ENCODE measurements at places on chromosomes 7 and 10. TPM values are rescaled to one million over a fixed set of nuclear protein-coding genes. Genes with fewer than 3 reads are reported as not detected.

The CCNY gene
- 79.1 TPM for total RNA-seq

- H3K27me3 ChIP-seq = no peaks in the 10 kb centered on the region
- H3K27ac ChIP-seq = no peak overlapping the region
- H3K4me1 ChIP-seq = peaks cover 48% of the 10 kb centered on the region
- H3K4me3 ChIP-seq = no peak overlapping the region
- DNase-seq = no peak
These were observed 2.4 kb downstream of the IPMK start for GRCh38 chr10:58265249-58265648.

The MAPK8 gene
- total RNA-seq = 30.8 TPM

DNA sequence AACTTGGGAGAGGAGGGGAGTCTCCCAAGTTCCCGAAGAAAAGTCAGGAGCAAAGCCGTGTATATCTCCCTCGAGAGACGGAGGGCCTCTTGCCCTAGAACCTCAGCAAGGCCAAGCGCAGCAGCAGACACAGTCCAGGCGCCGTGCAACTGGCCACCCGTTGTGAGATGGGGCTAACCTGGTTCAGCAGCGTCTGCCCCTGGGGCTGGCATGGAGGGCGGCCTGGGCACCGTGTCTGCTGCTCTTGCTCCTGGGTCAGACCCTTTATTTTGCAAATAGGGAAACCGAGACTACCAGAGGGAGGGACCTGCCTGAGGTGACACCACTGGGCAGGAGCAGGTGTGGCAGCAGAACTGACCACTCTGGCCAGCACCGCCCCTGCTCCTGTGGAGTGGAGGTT, 13.4 kb downstream of the ATP5MF start:
- H3K36me3 ChIP-seq = peaks cover 98% of the 10 kb centered on the region
- H3K27ac ChIP-seq = no peak overlapping the region
- H3K4me3 ChIP-seq = no peak overlapping the region
- no peak for DNase-seq
- no peaks in the 10 kb centered on the region for H3K27me3 ChIP-seq
- peaks cover 22% of the 10 kb centered on the region for H3K4me1 ChIP-seq

DNA sequence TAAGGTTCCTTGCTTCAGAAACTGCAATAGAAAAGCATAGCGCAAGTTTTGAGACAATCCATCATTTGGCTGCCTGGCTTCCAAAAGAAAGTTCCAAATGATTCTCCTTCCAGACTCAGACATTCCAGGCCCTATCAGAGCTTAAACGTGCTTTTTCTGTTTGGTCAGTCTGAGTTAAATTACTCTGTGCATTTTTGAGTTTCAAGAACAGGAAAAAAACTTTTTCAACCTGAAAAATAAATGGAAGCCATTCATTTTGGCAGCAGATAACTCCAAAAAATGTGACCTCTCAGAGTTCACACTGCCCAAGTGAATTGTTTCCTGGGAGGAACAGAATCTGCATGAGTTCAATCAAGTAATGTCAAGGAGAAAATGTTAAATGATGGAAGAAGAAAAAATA, 354.2 kb downstream of the CXCL12 start:
- no peaks in the 10 kb centered on the region for H3K27me3 ChIP-seq
- no peak overlapping the region for H3K4me3 ChIP-seq
- no peak for DNase-seq
- no peaks in the 10 kb centered on the region for H3K36me3 ChIP-seq
- H3K27ac ChIP-seq = no peak overlapping the region
- H3K4me1 ChIP-seq = peaks cover 13% of the 10 kb centered on the region

The ITGB8 gene
- 3.4 TPM for total RNA-seq

The C7orf57 gene
- not detected for total RNA-seq

The LIPK gene
- not detected for total RNA-seq

DNA sequence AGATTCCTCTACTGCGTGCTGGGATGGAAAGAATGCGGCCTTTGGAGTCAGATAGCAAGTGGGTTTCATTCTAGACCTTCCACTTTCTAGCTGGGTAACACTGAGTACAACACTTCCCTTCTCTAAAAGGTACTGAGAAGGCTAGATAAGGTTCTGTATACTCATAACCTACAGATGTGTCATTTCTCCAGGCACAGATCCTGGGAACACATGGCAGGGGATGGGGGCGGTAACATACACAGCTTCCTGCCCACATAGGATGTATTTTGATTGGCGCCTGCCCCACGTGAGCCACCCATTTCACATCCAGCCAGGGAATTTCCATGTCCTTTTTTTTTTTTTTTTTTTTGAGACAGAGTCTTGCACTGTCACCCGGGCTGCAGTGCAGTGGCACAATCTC, 31.8 kb downstream of the KLRG2 start:
- H3K4me3 ChIP-seq = no peak overlapping the region
- H3K27me3 ChIP-seq = no peaks in the 10 kb centered on the region
- H3K4me1 ChIP-seq = no peaks in the 10 kb centered on the region
- no peaks in the 10 kb centered on the region for H3K36me3 ChIP-seq
- DNase-seq = no peak
- no peak overlapping the region for H3K27ac ChIP-seq

GRCh38 chr10:93894516-93895378, 969 bp downstream of the SLC35G1 start:
- H3K36me3 ChIP-seq = no peaks in the 10 kb centered on the region
- H3K4me3 ChIP-seq = peak overlapping the region; percentile 85
- DNase-seq = no peak
- peak overlapping the region; percentile 55 for H3K27ac ChIP-seq

- DNase-seq = no peak
- H3K4me1 ChIP-seq = no peaks in the 10 kb centered on the region
- H3K27me3 ChIP-seq = peaks cover 6% of the 10 kb centered on the region
- no peak overlapping the region for H3K27ac ChIP-seq
These were observed 37.3 kb upstream of the LAMB4 start for GRCh38 chr7:108167460-108167859.

The MINDY3 gene
- 21.4 TPM for total RNA-seq

GRCh38 chr10:63673246-63673645, 152.0 kb downstream of the REEP3 start:
- peaks cover 42% of the 10 kb centered on the region for H3K4me1 ChIP-seq
- no peak for DNase-seq
- no peaks in the 10 kb centered on the region for H3K27me3 ChIP-seq
- peak overlapping the region; percentile 84 for H3K27ac ChIP-seq
- no peak overlapping the region for H3K4me3 ChIP-seq

- H3K27me3 ChIP-seq = no peaks in the 10 kb centered on the region
- no peak for DNase-seq
- no peak overlapping the region for H3K27ac ChIP-seq
- no peak overlapping the region for H3K4me3 ChIP-seq
These were observed 628.7 kb upstream of the AUTS2 start for GRCh38 chr7:68969571-68969970.

The NPC1L1 gene
- 0.29 TPM for total RNA-seq

The CYP3A4 gene
- not detected for total RNA-seq

The PPIA gene
- total RNA-seq = 359 TPM

- H3K4me3 ChIP-seq = no peak overlapping the region
- H3K36me3 ChIP-seq = no peaks in the 10 kb centered on the region
- no peaks in the 10 kb centered on the region for H3K27me3 ChIP-seq
- DNase-seq = no peak
- H3K27ac ChIP-seq = no peak overlapping the region
- peaks cover 8% of the 10 kb centered on the region for H3K4me1 ChIP-seq
These were observed 3.1 kb upstream of the ZNF12 start for GRCh38 chr7:6709808-6710207.

The NXPH1 gene
- total RNA-seq = not detected

The TAC1 gene
- not detected for total RNA-seq

The FBXW4 gene
- 100 TPM for total RNA-seq

- H3K27me3 ChIP-seq = no peaks in the 10 kb centered on the region
- no peak overlapping the region for H3K27ac ChIP-seq
- H3K4me1 ChIP-seq = no peaks in the 10 kb centered on the region
- no peak overlapping the region for H3K4me3 ChIP-seq
These were observed 257.6 kb downstream of the MAD1L1 start for GRCh38 chr7:1975179-1975578.

The CFAP58 gene
- 3.1 TPM for total RNA-seq

- no peaks in the 10 kb centered on the region for H3K36me3 ChIP-seq
- no peak overlapping the region for H3K27ac ChIP-seq
- no peak for DNase-seq
- no peaks in the 10 kb centered on the region for H3K27me3 ChIP-seq
These were observed 126.1 kb downstream of the PLXNA4 start for GRCh38 chr7:132450188-132450587.

DNA sequence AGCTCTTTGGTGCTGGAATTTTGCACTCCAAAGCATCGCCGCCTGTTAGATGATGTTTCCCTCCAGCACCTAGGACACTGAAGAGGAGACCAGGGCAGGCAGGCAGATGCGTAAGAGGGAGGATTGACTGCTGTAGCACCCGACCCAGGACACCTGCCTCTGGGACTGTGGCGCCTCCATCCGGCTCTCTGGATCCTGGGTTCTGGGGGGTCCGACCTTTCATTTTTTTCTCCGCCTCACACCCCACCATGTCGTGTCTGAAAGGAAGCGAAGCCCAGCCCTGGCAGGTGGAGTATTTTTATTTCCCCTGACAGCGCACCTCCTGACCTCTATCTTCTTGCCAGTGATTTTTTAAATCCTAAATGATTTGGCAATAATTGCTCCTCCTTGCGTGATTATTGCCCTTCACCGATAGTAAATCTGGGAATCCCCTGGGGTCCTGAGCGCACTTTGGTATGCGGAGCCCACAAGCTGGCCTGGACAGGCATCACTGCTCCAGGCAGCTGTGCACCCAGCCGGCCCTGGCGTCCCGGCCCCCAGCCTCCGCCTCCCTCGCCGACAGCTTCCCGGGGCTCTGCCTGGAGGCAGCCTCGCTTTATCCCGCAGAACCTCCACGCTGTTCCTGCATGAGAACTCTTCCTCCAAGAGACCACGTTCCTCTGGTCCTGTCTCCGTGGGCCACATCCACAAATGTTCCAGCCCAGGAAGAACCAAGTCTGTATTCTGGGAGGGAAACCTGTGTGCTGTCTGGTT, 48.4 kb downstream of the LHPP start:
- H3K36me3 ChIP-seq = no peaks in the 10 kb centered on the region
- DNase-seq = no peak
- no peak overlapping the region for H3K27ac ChIP-seq

The CUTC gene
- total RNA-seq = 35.2 TPM

DNA sequence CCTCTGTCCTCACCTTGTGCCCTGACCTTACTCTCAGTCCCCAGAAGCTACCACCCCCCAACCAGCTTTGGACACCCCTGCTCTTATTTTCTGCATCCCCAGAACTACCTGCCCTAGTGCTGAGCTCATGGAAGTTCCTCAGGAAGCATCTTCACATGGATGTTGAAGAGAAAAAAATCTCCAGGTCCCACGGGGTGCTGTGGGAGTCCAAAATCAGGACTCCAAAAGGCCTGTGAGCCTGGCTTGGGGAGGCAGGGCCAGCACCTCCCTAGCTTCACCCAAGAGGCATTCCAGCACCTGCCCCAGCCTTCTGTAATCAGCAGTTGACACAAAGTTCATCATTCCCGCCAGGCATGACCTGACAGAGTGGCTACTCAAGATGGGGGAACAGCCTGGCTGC, 20.7 kb upstream of the GDF10 start:
- H3K27ac ChIP-seq = no peak overlapping the region
- no peaks in the 10 kb centered on the region for H3K36me3 ChIP-seq
- no peak overlapping the region for H3K4me3 ChIP-seq
- DNase-seq = no peak
- no peaks in the 10 kb centered on the region for H3K27me3 ChIP-seq

- no peaks in the 10 kb centered on the region for H3K4me1 ChIP-seq
- no peak for DNase-seq
- H3K27me3 ChIP-seq = no peaks in the 10 kb centered on the region
- H3K36me3 ChIP-seq = no peaks in the 10 kb centered on the region
These were observed 209.9 kb downstream of the ZNF365 start for GRCh38 chr10:62583876-62584615.

The C10orf90 gene
- total RNA-seq = not detected

- no peaks in the 10 kb centered on the region for H3K27me3 ChIP-seq
- no peaks in the 10 kb centered on the region for H3K36me3 ChIP-seq
- H3K27ac ChIP-seq = no peak overlapping the region
- H3K4me1 ChIP-seq = no peaks in the 10 kb centered on the region
These were observed 205.7 kb upstream of the NPSR1 start for GRCh38 chr7:34452363-34452762.

The SLC39A12 gene
- total RNA-seq = not detected

The MGAM2 gene
- total RNA-seq = not detected

The ELFN1 gene
- total RNA-seq = 7.0 TPM

DNA sequence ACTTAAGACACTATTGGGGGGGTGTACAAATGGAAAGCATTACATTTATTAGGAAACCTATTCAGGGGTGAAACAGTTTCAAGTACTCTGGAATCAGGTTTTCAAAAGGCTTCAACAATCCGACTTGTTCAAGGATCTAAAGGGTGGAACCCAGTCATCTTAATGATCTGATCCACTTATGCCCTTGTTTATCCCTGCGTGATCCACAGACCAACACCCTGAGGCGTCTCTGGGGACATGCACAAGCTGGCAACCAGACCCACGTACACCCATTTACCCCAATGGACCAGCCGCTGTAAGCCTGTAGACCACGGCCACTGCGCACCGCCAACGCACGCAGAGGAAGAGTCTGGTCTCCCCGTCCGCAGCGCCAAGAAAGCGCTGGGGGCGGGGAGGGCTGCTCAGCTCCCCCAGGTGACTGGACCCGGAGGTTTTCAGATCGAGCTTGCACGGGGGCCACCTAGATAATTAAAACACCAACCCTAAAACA, 13.4 kb downstream of the HNRNPF start:
- no peaks in the 10 kb centered on the region for H3K27me3 ChIP-seq
- H3K4me3 ChIP-seq = peak overlapping the region; percentile 73
- peaks cover 50% of the 10 kb centered on the region for H3K36me3 ChIP-seq
- peak overlapping the region; percentile 99 for H3K27ac ChIP-seq
- H3K4me1 ChIP-seq = peaks cover 9% of the 10 kb centered on the region

GRCh38 chr10:128059266-128059981, 66.8 kb downstream of the MKI67 start:
- DNase-seq = no peak
- H3K27ac ChIP-seq = no peak overlapping the region
- no peaks in the 10 kb centered on the region for H3K36me3 ChIP-seq
- H3K4me1 ChIP-seq = peaks cover 11% of the 10 kb centered on the region
- no peaks in the 10 kb centered on the region for H3K27me3 ChIP-seq

GRCh38 chr7:2864999-2865670, 21.0 kb upstream of the GNA12 start:
- H3K4me3 ChIP-seq = no peak overlapping the region
- peak; percentile 52 for DNase-seq
- no peaks in the 10 kb centered on the region for H3K36me3 ChIP-seq
- peaks cover 29% of the 10 kb centered on the region for H3K4me1 ChIP-seq
- no peaks in the 10 kb centered on the region for H3K27me3 ChIP-seq
- no peak overlapping the region for H3K27ac ChIP-seq

The TET1 gene
- total RNA-seq = 2.1 TPM

The GOLGA7B gene
- 0.36 TPM for total RNA-seq

The MAD1L1 gene
- total RNA-seq = 13.8 TPM

The CALHM2 gene
- 11.1 TPM for total RNA-seq

- no peaks in the 10 kb centered on the region for H3K4me1 ChIP-seq
- no peaks in the 10 kb centered on the region for H3K36me3 ChIP-seq
- no peak overlapping the region for H3K4me3 ChIP-seq
- H3K27me3 ChIP-seq = no peaks in the 10 kb centered on the region
- H3K27ac ChIP-seq = no peak overlapping the region
These were observed 894.9 kb downstream of the NXPH1 start for GRCh38 chr7:9328296-9328695.
